ENCODE measurements at places on chromosomes 12 and 14.

DNA sequence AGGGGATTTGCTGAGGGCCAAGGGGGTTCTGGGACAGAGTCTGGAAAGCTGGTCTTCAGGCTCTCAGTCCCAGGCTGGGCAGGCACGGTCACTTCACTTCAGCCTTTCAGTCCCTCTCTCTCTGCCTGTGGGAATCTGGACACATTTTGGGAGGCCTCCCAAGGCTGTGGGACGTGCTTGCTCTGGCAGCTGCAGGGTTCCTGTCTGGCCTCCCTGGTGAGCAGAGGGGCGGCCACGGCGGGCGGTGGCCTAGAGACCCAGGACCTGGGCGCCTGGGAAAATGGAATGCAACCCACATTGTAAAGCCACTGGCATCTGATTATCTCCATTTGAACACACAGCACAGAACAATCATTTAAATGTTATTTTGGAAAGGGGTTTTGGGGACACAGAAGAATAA lies 10.1 kb upstream of the ALDH2 start:
- DNase-seq, result no peak

- no peak for DNase-seq
Measured at GRCh38 chr12:24418157-24418556, 468.7 kb upstream of the SOX5 start.

GRCh38 chr14:34227834-34228649 lies 234.0 kb downstream of the SPTSSA start:
- DNase-seq, result peak; percentile 77

DNA sequence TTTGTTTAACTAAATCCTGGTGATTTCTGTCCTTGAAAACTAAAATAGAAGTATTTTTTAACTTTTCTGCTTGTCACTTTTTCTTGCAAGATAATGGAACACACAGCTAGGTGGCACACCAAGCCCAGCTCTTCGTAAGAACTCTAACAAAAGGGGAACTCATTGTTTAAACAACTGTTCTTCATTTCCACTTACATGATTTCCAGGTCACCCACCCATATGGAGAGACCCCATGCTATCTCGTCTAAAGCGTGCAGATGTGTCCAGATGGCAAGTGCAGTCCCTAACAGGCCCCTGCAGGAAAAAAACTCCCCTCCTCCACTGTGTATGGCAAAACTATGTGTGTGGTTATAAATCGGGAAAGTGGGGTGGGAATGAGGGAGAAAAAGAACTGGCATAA lies 43.3 kb upstream of the NT5DC3 start:
- DNase-seq, result peak; percentile 56

- peak; percentile 75 for DNase-seq
Measured at GRCh38 chr14:52043690-52044089, 25.2 kb downstream of the NID2 start.

GRCh38 chr12:113260636-113261300 lies 39.5 kb downstream of the TPCN1 start:
- no peak for DNase-seq

DNA sequence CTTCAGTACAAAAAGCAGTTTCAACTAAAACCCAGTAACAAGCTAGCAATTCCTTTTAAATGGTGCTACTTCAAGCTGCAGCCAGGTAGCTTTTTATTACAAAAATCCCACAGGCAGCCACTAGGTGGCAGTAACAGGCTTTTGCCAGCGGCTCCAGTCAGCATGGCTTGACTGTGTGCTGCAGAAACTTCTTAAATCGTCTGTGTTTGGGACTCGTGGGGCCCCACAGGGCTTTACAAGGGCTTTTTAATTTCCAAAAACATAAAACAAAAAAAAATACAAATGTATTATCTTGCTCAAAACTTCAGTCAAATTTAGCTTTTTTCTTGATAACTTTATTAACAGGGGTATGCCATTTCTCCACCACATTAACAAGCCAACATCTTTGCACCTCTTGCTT lies 3.6 kb upstream of the CLEC4E start:
- peak; percentile 76 for DNase-seq

DNA sequence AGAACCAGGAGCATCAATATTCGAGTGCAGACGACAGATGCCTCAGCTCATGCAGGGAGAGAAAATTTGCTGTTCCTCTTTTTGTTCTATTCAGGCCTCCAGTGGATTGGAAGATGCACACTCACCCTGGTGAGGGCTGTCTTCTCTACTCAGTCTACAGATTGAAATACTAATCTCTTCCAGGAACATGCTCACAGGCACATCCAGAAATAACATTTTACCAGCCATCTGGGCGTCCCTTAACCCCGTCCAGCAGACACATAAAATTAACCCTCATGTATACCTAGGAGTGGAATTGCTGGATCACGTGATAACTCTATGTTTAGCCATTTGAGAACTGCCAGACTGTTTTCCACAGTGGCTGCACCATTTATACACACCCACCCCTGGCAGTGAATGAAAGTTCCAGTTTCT lies 4.5 kb upstream of the OAS2 start:
- DNase-seq, result no peak

GRCh38 chr12:93152617-93153016 lies 223.5 kb upstream of the EEA1 start:
- no peak for DNase-seq

DNA sequence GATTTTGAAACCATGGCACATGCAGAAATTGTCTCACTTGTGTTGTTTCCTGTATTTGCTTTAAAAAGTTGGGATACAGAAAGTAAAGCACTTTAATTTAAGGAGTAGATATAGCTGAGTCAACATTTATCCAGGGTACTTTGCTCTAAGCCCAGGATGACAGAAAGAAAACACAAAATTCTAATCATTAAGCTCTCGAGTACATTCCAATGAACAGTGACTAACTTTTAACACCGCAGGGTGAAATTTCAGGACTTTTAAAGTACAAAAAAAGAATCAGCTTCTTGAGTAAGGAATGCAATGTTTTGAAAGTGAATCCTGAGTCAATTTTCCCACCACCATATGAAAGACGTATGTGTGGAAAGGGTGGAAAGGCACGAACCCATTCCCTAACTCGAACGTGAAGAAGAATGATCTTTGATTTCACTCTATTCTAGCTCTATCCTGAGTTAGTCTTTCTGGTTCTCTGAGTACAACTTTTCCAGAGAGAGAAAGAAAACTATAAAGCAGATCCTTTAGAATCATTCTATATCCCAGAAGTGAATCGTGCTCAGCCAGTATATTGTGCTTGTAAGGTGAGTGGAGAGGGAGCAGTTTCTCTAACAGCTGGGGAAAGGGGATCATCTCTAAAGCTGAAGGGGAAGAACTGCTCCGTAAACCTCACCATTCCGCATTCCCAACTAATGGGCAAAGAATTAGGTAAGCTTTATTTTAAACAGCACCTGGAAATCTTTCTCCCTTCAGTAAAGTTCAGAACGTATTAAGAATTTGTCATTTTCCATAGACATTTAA lies 779.0 kb upstream of the FLRT2 start:
- no peak for DNase-seq

DNA sequence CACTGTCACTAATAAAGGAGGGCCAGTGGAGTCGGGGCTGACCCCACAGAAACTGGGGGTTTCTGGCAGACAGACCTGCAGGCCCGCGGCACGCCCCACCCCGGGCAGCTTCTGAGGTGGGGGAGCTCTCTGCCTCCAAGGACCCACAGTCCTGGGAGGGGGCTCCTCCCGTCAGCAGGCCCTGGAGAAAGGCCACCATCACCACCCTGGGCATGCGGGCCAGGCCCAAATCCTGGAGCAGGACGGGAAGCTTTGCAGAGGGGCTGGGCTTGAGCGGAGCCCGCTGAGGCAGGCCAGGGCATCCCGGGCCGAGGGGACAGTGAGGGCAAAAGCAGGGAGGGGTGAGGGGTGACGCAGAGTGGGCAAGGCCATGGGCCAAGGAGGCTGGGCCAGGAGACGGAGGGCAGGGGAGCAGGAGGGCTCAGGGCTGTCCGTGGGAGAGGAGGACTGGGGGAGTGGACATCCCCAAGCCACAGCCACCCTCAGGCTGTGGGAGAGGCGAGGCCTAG lies 11.1 kb upstream of the GPR132 start:
- no peak for DNase-seq

DNA sequence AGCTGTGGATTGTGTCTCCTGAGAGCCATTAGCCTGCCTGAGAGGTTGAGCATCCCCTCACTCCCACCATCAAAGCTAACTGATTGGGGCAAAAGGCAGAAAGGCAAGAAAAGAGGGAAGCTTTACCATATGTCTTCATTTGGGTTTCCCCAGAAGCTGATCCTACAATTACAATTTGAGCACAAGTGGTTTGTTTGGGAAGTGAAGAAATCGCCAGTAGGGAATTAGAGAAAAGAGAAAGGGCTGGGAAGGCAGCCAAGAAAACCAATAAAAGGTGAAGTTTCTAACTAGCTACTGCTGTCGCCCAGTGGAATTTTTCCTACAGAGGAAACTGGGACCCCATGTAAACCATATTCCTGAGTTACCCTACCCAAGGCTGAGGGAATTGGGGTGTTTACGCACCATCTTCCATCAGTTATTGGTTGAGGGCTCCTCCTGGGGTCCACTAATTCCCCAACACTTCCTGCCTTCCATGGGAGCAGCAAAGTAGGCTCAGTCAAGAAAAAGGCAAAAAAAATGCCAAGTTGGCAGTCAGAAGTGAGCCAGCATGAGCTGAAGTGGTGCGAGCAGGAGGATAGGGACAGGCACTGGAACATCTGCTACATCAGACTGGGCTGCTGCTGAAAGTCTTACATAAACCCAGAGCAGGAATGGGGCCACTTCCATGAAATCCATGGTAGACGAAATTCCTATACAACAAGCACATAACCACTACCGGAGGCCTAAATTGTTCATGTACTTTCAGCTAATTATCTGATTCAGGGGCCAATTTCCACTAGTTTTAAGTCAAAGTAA lies 17.3 kb downstream of the KCNK10 start:
- no peak for DNase-seq

DNA sequence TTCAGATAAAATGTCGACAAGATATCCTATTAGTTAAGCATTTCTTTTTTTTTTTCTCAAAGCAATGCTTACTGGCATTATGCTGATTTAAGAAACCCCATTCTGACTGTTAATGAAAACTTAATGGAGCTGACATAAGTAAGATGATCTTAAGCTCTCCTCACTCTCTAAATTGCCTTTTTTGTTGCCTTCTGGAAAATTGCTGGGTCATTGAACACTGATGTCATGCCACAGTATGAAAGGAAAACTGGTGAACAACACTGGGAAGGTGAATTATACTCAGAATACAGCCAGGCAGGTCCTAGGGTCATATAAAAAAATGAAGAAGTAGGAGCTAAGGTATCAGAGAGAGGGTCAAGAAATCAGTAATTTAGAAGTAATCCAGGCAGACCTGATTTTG lies 179.9 kb downstream of the BTG1 start:
- DNase-seq, result no peak

- DNase-seq, result no peak
Measured at GRCh38 chr14:66540038-66540437, 32.1 kb downstream of the GPHN start.

DNA sequence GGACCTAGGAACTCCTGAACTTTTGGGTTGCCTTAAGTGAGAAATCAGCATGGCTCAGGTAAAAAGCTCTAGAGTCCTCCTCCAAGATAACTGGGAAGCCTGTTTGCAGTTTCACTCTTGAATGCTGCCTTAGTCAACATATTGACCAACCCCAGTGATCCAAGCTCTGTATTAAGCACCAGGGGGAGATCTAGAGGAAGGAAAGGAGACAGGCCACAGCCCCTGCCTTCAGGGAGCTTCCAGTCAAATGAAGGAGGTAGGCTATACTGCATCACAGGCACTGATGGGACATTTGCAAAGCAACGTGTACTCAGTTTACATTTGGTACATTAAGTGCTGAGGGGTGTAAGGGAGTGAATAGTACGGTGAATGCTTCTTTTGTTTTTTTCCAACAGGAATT lies 1.2 kb upstream of the CSAD start:
- no peak for DNase-seq

DNA sequence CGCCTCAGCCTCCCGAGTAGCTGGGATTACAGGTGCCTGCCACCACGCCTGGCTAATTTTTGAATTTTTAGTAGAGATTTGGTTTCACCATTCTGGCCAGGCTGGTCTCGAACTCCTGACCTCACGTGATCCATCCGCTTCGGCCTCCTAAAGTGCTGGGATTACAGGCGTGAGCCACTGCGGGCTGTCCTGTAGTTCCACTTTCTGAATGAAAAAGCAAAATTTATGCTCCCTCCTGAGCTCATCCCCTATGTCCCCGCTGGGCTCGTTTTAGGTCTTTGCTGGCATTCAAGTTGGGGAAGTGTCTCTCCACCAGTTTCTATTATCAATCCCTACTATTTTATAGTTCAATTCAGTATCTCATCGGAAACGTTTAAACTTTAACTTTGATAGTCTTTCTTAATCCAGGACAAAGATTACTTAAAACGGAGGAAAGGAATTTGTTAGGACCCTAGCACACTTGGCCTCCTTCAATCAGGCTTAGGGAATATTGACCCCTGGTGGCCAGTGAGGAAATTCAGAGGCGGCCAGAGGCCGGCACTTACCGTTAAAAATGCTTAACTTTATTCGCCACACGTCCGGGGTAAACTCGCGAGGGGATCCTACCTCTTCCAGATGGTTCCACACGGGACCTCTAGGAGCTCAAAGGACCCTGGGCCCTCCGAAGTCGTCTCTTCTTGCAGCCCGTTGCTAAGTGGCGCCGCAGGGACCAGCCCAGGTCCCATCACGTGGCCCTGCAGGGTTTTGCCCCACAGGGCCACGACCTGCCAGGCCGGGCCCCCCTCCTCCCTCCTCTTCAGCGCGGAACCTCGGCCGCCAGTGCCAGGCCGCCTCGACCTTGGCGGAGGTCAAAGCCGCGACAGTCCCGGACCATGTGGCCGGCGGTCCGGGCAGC lies 11.4 kb upstream of the DNAL1 start:
- peak; percentile 75 for DNase-seq

DNA sequence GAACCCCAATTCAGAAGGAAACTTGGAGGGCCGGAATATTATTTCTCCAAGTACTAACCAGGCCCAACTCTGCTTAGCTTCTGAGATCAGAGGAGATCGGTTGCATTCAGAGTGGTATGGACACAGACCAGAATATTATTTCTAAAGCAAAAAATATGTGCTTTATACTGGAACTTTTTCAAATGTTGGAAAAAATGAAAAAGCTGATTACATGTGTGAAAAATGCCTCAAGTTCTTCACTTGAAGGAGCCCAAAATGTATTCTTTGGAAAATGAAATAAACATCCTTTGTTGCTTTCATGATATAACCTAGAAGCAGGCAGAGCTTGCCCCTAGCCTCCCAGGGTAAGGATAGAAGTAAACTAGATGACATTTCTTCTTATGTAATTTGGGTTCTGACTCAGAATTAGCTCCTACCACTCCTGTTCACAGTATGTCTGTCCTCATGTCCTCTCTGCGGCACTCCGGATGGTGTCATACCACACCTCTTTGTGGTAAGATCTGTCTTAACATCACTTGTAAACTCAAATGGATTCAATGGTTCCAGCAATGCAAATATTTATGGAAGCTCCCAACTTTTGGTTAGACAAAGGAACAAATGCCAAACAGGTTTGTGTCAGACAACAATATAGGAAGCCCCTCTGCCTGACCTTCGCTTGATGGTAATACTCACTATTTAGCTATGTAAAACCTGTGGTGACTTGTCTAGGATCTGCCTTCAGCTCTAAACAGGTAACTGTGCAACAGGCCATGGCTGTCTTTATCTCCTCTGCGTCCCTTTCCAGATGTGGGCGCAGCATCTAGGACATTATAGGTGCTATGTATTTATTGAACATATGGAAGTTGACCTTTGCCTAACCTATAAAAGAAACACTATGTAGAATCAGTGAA lies 178.5 kb downstream of the SSPN start:
- DNase-seq, result no peak

GRCh38 chr12:58285551-58285950 lies 344.2 kb downstream of the ATP23 start:
- no peak for DNase-seq

GRCh38 chr12:25459541-25459951 lies 93.5 kb downstream of the LMNTD1 start:
- DNase-seq, result no peak

Measured in SK-MEL-5 (cell line).